ENCODE measurements at places on chromosomes 6 and 20.

DNA sequence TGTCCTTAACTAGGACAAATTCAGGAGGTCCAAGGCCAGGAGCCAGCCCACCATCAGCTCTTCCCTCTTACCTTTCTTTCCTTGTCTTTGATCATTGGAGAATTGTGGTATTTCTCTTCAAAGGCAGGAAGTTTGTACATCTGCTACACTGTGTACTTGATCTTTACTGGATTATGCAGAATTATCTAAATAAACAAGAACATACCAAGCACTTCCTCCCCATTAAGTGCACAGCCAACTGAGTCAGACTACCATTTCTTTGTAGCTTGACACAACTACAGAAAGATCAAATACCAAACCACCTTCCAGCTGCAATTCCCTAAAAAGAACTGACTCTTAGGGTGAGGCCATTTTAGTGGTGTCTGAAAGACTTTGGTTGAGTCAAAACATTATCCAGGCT is 195.1 kb downstream of the HDGFL1 start:
- peak; percentile 91 for DNase-seq

- DNase-seq = no peak
Measured at GRCh38 chr6:79543886-79544285, 6.7 kb upstream of the LCA5 start.

DNA sequence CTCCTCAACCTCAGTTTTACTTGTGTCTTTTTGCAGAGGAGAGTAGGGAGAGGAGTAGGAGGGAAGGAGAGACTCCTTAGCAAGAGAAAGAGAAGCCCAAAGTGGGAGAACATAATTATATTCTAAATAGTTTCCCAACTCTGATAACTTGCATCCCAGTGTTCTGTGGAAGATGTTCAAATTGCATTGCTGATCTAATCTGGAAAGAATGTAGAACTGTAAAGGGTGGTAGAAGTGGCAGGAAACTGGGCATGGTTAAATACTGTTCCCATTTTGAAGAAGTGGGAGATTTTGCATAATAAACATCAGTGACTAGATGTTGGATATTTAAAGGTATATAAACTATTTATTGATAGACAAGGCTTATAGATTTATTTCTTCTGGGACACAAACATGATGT is 42.6 kb upstream of the HMGN3 start:
- DNase-seq = peak; percentile 25

GRCh38 chr20:47201074-47201730 is 155.3 kb downstream of the ZMYND8 start:
- DNase-seq = no peak

- no peak for DNase-seq
Measured at GRCh38 chr6:9085709-9086070, 650.3 kb upstream of the SLC35B3 start.

- DNase-seq = no peak
Measured at GRCh38 chr6:14656649-14657048, 539.1 kb downstream of the CD83 start.

GRCh38 chr6:23081701-23082100 is 512.3 kb downstream of the HDGFL1 start:
- DNase-seq = no peak

DNA sequence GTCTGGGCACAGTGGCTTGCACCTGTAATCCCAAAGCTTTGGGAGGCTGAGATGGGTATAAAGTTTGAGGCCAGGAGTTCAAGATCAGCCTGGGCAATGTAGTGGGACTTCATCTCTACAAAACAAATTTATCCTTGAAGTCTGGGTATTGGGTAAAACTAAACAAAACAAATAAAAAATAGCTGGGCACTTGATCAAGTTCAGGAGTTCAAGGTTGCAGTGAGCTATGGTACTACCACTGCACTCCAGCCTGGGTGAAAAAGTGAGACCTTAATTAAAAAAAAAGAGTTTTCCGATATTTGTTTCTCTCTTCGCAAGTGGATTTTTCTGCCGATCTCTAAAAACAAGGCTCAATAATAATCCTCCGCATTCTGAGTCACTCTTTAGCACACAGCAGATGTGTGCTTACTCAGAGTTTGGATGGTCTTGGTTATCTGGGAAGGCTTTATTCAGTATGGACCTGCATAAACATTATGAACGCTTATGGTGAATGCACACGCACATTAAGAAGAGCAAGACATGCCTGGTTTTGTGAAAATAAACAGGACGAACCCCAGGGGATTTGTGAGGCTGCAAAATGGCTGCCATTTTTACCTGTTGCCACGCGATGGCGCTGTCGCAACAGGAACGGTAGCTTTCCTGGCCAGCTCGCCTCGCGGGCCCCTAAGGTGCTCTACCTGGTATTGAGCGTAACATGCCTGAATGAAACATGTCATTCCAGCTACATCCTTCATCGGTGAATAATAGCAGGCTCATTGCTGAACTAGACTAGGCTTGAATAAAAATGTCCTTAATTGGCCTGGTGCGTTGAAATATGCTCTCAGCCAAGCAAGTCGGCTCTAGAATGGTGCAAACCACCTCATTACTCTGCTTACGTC is 6.0 kb downstream of the OPN5 start:
- peak; percentile 58 for DNase-seq

DNA sequence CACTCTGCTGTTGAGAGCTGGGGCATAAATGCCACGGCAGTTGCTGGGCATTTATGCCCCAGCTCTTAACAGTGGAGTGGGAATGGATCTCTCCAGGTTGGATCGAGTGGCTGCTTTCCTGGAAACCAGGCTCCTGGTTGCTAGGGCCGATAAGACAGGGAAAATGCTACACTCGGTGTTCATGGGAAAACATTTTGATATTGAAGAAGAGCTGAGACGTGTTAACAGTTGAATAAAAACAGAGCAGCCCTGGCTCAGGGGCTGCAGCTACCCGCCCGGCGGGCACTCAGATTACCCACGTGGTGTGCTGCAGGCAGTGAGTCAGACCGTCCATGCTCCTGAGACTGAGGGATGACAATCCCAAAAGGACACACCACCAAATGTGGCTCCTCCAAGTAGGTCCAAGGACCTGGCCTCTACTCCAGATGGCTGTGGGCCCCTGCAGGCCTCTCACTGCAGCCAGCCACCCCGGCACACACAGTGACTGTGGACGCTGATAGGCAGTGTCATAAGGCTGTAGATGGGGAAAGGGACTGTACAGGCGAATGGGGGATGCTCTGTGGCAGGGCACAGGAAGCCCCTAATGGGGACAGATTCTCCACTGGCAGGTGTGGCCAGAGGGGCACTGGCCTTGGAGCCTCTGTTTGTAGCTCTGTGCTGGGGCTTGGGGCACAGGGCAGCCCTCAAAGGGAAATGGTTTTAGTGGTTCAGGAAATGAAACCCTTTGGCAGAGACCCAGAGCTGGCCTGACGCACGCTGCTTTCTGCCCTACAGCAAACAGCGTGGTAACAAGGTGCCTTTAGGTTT is 237.8 kb downstream of the LY86 start:
- DNase-seq = peak; percentile 35
